Fibroblast of lung (primary cell): ENCODE measurements at places on chromosomes 3 and 15. TPM values are rescaled to one million over a fixed set of nuclear protein-coding genes. Genes with fewer than 3 reads are reported as not detected.

GRCh38 chr15:77475898-77476297 is 55.2 kb downstream of the HMG20A start:
- DNase-seq = no peak

DNA sequence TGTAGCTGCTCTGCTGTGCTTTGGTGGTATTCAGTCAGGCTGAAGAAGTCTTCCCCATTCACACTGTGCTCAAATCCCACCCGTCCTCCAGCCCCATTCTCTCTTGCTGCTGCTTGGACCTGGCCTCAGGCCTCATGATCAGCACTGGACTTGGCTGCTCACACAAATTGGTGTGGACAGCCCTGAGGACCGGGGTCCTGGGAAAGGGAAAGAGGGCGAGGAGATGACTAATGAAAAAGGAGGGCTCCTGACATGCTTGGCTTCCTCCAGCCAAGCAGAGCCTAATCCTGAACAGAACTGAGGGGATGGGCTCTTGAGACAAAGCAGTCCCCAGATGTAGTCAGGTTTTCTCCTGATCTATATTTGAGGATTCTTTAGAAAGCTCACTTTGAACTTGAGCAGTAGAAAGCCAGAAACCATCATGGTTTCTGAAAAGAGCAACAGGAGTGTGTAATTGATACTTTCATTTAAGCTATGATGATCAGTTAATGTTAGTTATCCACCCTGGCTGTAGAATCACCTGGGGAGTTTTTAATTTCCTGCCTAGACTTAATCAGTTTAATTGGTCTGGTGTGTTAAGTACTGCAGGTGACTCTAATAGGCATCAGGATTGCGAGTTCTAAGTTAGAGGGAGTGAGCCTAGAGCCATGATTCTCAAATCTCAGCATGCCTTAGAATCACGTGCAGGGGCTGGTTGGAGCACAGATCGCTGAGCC is 79.4 kb upstream of the THBS1 start:
- DNase-seq = no peak

DNA sequence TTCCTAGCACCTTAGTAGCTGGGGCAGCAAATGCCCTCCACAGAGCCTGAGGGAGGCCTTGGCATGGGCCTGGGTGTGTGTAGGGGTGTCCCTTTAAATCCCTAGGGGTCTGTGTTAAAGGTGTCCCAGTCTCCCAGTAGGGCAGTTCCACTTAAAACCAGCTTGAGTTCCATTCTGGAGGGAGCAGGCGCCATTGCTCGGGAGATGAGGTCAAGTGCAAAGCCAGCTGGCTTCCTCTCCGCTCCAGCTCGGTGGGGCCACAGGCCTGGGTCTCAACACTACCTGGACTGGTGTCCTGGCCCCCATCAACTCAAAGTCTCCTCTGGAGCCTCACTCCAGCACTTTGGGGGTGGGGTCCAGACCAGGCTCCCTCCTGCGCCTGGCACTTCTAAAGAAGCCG is 25.2 kb downstream of the FEM1B start:
- DNase-seq = no peak

DNA sequence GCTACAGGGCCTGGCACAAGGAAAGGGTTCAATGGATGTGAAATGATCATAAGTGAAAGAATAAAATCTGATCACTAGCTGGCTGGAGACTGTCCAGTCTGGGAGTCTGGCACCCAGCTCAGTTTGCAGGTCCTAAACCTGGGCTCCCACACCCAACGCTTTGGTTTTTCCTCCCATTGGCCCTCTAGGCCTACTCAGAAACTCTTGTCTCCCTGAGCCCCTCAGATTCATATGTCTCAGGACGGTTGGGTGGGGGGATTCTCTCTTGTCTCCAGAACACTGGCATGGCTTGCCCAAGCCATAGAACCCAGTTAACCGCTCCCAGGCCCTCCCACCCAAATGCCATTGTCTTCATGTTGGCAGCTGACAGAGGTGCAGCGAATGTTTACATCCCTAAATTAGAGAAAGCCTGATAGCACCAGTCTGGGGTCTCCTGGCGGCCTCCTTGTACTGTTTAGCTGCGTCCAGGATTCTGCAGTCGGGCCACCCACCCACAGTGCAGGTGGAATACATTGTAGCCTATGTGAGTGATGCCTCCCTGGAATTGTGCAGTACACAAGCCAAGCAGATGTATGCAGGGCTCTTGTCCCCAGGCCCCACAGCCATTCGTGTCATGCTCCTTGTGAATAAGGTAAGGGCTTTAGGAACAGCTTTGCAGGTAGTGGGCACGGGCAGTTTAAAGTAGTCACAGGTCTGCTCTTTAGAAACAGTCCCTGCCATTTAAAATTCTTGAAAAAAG is 266.3 kb downstream of the XXYLT1 start:
- DNase-seq = no peak

GRCh38 chr3:9695345-9695744 is 8.3 kb upstream of the CPNE9 start:
- DNase-seq = no peak

GRCh38 chr15:54014067-54014655 is 35.9 kb downstream of the UNC13C start:
- no peak for DNase-seq

DNA sequence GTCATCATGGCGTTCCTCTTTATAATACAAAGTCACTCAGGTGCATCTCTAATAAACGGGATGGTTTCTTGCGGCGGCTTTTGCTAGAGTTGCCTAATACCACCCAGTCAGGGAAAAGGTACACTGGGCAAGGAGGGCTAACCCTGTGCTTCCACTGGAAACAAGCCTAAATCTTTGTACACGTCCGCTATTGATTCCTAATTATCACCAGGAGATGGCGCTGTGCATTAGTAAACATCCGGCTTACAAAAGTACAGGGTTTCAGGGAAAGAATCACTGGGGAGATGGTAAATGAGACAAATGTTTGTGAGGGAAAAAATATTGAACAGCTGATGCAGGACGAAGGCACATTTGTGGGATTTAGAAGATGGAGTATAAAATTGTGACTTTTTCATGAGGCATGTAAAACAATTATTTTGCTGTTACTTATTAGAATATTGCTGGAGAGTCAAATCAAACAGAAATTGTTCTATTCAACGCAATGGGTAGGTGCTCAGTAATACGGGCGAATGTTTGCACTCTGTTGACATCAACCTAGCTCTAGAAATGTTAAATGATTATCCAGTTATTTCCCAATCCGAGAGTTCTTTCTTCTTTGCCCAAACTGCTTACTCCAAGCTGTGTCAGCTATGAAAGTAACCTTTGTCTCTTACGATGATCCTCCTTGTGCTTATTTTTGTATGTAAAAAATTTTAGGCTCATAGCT is 50.6 kb downstream of the GMNC start:
- DNase-seq = peak; percentile 81

- no peak for DNase-seq
These were observed 187.8 kb upstream of the TTC14 start for GRCh38 chr3:180414157-180414556.

- no peak for DNase-seq
These were observed 131.0 kb upstream of the UMPS start for GRCh38 chr3:124599147-124599765.

DNA sequence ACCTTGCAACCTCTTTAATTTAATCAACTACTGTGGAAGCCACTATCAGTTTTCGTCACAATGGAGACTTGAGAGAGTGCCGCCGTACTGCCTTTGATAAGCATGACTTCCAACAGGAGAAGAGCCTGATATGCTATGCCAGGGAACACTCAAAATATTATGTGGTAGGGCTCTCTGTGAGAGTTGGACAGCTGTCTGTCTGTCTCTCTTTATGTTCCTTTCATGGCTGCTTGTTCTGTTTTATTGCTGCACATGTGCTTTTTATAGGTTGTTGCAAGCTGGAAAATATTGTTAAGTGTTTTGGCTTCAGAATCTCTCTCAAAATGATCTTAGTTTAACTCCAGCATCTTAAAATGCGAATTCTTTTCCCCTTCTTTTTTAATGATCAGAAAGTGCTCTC is 249.4 kb upstream of the RARB start:
- no peak for DNase-seq

DNA sequence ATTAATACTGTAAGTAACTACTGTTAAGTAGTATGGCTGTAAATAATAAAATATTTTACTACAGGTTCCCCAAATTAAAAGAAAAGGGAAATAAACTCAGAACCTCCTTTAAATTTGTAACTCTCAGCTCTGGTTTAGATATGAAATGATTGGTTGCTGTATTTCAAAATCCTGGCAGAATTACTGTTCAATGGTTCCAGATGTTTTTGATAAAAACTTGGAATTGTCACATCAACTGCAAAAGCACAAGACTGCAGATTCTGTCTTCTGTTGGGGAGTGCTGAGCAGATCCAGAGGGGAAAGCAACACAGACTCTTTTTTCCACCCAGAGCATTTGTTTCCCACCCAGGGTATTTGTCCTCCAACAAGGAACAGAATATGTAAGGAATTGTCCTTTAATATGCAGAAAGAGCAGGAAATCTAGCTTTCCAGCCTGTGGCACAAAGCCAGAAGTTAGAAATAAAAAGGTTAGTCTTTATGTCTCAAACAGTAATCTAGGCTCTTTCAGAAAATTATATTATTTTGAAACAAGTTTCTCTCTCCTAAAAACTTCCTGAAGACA is 178.1 kb downstream of the KLHL25 start:
- no peak for DNase-seq

DNA sequence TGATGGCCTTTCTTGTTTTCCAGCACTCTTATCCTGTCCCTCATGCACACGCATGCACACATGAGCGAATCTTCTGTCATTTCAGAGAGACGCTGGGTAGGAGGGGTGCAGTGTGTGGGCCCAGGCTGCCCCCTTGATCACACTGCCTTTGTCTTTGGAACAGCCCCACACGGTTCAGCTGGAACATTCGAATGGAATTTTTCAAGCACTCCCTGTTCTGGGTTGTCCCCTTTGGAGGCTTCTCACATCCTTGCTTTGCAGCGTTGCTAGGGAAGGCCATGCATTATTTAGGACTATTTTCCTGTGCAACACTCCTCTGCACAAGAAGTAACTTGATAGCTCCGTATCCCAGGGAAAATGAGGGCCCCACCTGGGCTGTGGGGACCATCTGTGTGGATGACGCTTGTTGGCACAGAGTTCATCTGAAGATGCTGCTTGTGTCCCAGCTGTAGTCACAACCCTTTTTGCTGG is 78.4 kb downstream of the SPSB4 start:
- no peak for DNase-seq

GRCh38 chr3:42841332-42841731 is 32.1 kb downstream of the ACKR2 start:
- no peak for DNase-seq

Gene CLDN11
- 107 and 131 TPM in 2 replicates for total RNA-seq

Gene EFHB
- 0.83 and 1.0 TPM in 2 replicates for total RNA-seq

Gene ARPP21
- not detected in 2 replicates for total RNA-seq

Gene PLSCR1
- 36.8 and 43.9 TPM in 2 replicates for total RNA-seq

Gene DUOXA1
- not detected in 2 replicates for total RNA-seq
